ENCODE measurements at places on chromosomes 5 and 9.

GRCh38 chr5:58965677-58966414 is 383.0 kb downstream of the RAB3C start:
- no peak for DNase-seq

DNA sequence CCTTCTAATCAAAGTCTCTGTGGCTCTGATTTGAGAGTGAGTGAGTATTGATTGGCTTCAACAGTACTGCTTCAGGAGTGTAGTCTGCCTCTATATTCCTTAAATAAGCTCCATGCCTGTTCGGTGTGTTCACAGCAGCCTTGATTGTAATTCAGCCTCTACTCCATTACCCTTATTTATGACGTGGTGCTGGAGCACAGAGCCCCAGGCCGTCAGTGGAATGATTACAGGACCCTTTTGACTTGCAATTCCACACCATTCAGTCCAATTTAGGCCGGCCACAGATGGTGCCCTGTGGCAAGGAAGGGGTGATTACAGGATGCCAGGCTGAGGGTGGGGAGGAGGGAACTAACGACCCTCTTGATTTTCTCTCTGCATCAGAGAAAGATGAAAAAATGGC is 110.3 kb downstream of the ASTN2 start:
- no peak for DNase-seq

GRCh38 chr9:87029905-87030304 is 82.6 kb upstream of the GAS1 start:
- no peak for DNase-seq

DNA sequence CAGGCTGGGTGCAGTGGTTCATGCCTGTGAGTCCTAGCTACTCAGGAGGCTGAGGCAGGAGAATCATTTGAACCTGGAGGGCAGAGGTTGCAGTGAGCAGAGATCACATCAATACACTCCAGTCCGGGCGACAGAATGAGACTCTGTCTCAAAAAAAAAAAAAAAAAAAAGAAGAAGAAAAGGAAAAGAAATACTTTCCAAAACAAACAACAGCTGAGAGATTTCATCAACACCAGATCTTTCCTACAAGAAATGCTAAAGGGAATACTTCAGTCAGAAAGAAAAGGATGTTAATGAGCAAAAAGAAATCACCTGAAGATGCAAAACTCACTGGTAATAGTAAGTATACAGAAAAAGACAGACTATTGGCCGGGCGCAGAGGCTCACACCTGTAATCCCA is 8.4 kb downstream of the CCIN start:
- no peak for DNase-seq

DNA sequence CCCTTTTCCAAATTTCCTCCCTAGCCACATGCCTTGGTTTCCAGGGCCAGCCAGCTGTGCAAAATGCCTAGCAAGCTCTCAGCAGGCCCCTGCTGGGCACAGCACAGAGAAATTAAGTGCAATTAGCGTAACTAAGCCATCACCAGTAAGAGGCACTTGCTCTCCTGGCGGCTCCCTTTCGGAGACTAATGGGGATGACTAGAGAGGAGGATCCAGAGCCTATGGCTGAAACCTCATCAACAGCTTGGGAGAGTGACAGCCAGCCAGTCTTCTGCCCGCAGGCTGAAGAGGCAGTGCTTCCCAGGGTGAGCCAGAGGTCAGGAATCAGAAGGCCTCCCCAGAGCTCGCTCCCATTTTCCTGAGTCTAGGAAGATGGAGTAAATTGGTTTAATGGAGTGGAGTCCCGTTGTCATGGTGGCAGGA is 108.4 kb downstream of the KCNIP1 start:
- DNase-seq, result no peak

DNA sequence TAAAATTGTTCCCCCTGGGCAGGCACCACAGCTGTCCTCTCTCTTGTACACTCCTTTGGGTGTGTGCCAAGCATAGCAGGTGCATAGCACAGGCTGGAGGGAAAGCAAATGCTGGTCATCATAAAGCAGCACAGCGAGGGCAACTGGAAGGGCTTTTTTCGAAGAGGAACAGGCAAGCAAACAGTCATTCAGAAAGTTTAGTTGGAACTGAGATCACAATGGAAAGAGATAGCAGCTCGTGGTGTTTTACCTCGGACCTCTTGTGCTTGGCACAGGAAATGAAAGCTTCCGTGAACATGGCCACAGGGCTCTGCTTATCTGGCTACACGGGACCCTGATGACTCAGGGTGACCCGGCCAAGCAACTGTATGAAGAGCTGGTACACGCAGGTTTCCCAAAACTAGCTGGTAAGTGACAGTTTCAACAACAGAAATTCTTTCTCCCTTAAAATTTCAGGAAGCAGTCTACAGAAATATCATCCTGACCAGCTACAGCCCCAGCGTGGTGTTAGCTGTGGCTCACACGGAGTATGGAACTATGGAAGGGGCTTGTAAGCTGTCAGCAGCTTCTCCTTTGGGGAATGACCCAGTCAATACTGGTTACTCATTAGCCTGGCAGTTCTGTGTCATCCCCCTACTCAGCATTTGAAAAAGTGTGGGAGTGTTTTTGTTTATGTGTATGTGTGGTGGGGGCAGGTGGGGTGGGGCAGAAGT is 48.1 kb downstream of the POC5 start:
- DNase-seq, result no peak

- no peak for DNase-seq
Observed at GRCh38 chr9:81609782-81610739, 79.3 kb downstream of the TLE1 start.

- no peak for DNase-seq
Observed at GRCh38 chr9:108980893-108981292, 32.4 kb downstream of the CTNNAL1 start.

DNA sequence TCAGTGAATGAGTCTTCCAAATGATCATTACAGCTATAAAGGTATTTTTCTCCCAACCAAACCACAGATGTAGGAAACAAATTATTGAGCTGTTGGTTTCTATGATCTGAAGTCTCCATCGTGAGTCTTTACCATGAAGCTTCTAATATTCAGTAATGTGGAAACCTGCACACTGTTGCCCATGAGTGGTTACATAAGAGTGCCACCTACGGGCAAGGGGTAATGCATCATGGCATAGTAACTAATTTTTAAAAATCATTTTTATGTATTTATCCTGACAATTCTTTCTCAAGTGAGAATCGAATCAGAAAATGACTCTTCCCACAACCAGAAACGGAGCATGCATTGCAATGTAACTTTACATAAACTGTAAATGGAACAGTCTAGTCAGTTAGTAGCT is 282.5 kb upstream of the SMARCA2 start:
- peak; percentile 5 for DNase-seq

- DNase-seq, result peak; percentile 30
Observed at GRCh38 chr5:33470544-33470943, 29.8 kb downstream of the TARS1 start.

- peak; percentile 37 for DNase-seq
Observed at GRCh38 chr5:135944967-135945560, 9.7 kb downstream of the LECT2 start.

DNA sequence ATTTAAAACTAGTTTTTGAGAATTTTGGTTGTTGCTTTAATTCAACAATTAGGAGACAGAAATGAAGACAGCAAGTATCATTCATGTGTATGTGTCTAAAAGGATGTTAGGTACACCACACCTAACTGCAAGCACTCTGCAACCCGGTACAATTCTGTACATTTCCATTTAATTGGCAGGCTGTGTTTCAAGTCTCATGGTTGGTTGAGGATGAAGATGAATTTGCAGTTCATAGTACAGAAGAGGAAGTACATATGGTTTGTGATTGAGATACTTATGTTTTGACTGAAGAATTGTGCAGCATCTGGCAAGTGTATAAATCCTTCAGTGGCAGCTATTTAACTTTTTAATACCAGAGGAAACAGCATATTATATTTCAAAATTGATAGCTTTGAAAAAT is 628.7 kb upstream of the ZNF608 start:
- DNase-seq, result no peak

GRCh38 chr5:135264451-135265440 is 134.3 kb downstream of the MACROH2A1 start:
- no peak for DNase-seq

GRCh38 chr9:78278177-78278777 is 18.6 kb upstream of the PSAT1 start:
- DNase-seq, result no peak

DNA sequence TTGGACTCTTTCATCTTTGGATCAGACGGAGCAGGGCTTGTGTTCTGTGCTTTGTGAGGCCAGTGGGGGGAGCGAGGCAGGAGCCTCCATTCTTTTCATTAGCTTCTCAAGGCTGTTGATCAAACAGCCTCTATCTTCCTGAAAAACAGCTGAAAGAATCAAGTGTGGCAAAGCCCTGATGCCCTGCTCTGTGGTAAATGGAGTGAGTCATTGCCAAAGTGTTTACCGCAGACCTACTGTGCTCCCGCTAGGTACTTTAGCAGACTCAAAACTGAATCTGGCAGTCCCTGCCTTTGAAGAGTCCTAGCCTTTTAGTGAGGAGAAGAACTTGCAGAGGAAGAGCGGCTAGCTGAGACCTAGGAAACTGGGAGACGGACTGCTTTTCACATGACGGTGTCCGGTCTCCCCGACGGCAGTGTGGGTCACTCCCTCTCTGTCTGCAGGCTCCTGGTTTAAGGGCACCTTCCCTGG is 3.3 kb downstream of the ANKRD33B start:
- DNase-seq, result peak; percentile 60

- no peak for DNase-seq
Observed at GRCh38 chr5:67510204-67510603, 313.6 kb upstream of the CD180 start.

DNA sequence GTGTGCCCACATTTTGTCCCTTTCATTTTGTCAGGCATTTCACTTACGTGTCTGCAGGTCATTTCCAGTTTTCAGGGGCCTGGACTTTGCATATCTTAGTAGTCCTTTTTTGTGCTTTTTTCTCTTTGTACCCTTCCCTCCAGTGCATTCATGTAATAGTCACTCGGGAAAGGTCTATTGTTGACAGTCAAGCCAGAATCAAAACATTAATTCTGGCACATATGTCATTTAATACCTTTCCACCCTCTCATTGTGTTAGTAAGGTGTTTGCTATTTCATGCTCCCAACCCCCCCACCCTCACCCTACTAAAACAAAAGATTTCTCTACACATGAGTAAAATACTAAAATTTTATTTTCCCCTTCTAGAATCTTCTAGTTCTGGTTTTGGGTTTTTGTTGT is 42.7 kb downstream of the UGCG start:
- no peak for DNase-seq

DNA sequence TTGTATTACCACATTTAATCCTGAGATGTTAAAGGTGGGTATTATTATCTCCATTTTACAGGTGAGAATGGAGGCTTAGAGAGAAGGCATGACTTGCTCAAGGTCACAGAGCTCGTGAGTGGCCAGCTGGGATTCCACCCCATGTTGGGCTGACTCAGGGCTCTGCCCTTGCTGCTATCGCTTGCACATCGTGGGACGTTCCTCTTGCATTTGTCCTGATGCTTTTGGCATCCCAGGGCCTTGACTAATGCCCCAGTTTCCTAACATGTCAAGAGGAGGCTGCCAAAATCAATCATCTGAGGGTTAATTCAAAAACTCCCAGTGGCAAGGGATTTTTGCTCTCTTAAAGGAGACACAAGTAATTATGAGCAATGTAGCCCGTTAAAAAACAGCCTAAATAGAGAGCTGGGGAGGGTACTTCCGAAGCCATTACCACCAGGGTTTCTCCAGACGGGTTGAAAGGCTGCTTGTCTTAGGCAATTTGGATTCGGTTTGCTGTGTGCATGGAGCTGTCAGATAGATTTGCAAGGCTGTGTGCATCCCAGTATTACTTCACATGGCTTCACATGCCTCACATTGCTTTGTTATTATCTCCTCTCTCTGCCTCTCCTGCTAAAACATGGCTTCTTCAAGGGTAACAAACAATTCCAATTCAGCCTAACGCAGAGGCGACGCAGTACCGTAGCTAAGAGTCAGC is 347.4 kb downstream of the DRD1 start:
- DNase-seq, result no peak

DNA sequence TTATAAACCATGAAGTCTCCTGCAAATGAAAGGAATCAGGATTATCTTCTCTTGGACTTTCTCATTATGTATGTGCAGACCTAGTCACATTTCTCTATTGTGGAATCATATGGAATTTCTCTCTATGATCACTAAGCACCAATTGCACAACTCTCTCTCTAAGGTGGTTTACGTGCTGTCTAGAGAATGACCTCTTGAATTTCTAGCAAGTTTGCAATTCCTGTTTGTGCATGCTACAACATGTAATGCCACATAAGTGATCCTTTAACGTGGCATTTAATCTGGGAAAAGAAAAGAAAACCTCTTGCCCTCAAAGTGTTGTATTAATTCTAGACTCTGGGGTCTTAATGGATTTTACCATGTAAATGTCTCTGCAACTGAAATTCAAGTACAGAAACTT is 5.0 kb upstream of the PPP2R2B start:
- DNase-seq, result no peak

DNA sequence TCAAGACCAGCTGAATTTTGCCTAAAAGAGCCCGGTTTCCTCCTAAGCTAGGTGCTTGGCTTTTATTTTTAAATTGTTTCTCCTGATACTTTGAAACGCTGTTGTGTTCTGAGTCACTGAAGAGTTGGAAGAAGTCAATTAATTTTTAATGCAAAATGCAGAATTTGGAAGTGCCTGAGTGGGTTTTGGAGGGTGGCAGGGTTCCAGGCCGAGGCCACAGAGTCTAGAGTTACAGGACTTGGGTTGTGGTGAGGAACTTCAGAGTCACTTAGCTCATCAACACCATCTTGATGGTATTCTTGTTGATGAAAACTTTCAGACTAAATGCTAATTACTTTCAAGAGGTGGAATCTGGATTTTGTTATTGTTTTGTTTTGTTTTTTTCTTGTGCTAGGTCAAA is 130.6 kb downstream of the PDZD2 start:
- DNase-seq, result no peak

GRCh38 chr5:42851481-42851880 is 39.8 kb upstream of the SELENOP start:
- DNase-seq, result no peak

DNA sequence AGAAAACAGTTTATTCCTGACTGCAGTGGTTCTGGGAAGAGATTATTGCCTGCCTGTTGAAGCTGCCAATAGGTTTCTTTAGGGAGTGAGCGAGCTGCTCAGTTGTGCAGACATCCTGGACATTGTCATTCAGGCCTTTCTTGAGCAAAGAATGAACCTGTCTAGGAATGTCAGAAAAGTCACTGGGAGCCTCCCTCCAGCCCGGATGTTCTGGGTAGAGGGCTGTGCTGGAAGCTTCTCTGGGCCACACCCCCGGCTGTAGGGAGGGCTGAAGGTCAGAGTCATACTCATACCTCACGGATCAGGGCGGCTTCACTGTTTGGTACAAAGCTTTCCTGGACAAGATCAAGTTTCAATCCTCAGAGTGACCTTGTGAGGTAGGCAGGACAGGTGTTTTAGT is 33.4 kb upstream of the TBC1D2 start:
- no peak for DNase-seq

GRCh38 chr5:140647042-140647419 is 399 bp downstream of the NDUFA2 start:
- DNase-seq, result peak; percentile 8

GRCh38 chr9:124009531-124010217 is 1.9 kb upstream of the LHX2 start:
- no peak for DNase-seq

GRCh38 chr5:91541696-91542095 is 158.6 kb upstream of the ARRDC3 start:
- peak; percentile 31 for DNase-seq

GRCh38 chr5:143448518-143448917 is 45.0 kb upstream of the NR3C1 start:
- DNase-seq, result no peak
